Germinal center (tissue), 1 donor: ENCODE measurements at places on chromosomes 11 and 22.

- no peak for DNase-seq
These were observed 29.8 kb downstream of the GVQW3 start for GRCh38 chr11:76410851-76411357.

GRCh38 chr11:20274031-20274430, 89.5 kb upstream of the HTATIP2 start:
- no peak for DNase-seq

GRCh38 chr11:65316227-65317024, 1.8 kb downstream of the CDC42EP2 start:
- DNase-seq = no peak

DNA sequence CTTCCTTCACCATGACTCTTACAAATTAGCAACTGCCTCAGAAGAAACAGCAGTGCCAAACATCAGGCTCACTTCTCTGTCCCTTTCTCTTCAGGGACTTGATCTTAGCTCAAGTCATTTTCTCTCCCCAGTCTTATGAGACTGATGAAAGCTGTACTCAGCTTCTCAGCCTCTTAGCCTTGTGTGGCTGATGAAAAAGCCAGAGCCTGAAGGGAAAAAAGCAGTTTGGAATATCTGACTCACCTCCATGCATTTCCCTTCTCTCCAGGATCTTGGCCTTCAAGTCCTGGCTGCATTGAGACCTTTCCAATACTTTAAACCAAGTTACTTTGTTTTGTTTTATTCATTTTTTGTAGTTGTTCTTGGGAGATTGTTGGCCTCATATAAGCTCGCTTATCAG, 195.9 kb downstream of the SPON1 start:
- DNase-seq = no peak

DNA sequence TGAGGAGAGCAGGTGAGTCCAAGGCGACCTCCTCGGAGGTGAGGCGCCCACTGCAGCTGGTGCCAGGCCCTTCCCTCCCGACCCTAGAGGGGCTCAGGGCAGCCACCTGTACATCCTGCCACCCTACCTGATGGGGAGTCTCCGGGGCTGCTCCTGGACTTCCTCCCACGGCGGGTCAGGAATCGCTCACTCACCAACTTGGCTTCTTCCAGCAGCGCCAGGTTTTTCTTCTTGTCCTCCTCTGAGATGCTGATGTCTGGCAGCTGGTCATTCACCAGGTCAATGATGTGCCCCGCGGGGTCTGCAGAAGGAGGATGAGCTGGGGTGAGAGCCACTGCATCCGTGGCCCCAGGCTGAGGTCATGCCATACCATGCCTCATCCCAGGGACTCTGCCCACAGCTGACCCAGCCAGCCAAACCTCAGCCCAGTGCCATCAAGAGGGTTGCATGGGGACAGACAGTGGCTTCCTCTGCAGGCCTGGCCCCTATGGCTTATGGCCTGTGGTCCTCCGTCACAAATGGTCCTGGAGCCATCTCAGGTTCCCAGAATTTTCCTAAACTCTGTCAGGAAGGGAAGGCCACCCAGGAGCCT, 61.0 kb upstream of the LYVE1 start:
- no peak for DNase-seq
